ENCODE measurements at places on chromosomes 1 and 21.

DNA sequence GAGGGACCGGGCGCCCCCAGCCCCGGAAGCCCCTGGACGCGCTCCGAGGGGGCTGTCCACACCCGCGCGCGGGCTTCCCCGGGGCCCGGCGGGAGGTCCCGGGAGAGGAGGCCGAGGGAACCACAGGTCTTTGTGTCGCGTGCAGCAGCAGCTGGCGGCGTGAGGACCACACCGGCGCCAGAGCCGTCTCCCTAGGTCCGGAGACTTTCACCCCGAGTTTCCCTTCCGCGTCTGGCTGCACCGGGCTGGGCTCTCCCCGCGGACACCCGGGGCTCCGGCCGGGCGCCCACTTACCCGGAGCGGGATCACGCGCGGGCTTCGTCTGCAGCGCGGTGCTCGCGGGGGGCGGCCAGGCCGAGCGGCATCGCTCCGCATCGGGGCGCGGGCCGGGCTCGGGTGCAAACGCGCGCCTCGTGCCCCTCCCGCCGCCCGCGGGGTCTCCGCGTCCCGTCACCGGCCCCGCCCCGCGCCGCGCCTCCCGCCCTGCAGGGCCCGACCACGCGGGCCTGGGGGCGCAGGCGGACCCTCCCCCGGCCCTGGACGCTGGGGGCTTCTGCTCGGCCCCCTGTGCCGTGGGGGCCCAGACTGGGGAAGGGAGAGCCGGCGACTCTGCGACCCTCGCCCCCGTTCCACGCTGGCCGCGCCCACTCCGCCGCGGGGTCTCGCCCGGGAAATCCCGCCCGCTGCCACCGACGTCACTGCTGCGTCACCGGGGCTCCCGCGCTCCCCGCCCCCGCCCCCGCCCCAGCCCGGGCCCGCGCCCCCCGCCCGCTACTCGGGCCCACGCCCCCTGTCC, at the start of gene GNG4:
GNG4 (minus strand) TSS at position 417 of the 796 bp plus-strand sequence. CDS start 65,946 bp downstream, outside the sequence.
- DNase-seq = no peak

GRCh38 chr1:23867542-23867894, 572 bp downstream of the FUCA1 start:
- no peak for DNase-seq

DNA sequence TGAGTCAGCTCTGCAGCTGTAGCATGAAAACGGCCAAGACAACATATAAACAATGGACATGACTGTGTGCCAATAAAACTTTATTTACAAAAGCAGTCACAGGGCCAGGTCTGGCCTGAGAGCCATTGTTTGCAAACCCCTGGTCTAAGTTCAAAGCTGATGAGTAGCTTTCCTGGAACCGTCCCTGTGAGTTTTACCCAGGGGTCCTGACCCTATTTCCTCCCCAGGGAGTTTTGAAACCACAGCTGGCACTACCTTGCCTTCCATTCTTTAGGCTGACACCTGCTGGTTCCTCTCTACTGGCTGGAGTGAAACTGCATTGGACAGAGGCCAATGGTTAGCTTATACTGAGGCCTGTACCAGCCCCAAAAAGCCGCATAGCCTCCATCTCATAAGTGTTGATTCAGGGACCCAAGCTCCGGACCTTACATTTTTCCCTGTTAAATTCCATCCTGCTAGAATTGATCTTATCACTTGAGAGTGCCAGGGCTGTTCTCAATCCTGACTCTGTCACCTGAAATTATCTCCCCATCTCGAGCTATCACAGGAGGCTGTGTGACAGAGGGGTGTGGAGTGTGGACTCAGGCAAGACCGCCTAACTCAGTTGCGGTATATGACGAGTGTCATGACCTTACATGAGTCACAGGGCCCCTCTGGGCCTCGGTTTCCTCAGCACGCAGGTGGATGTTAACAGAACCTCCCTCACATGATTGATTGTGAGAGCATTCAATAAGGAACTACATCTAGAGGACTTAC, 343.6 kb downstream of the NPHP4 start:
- no peak for DNase-seq

DNA sequence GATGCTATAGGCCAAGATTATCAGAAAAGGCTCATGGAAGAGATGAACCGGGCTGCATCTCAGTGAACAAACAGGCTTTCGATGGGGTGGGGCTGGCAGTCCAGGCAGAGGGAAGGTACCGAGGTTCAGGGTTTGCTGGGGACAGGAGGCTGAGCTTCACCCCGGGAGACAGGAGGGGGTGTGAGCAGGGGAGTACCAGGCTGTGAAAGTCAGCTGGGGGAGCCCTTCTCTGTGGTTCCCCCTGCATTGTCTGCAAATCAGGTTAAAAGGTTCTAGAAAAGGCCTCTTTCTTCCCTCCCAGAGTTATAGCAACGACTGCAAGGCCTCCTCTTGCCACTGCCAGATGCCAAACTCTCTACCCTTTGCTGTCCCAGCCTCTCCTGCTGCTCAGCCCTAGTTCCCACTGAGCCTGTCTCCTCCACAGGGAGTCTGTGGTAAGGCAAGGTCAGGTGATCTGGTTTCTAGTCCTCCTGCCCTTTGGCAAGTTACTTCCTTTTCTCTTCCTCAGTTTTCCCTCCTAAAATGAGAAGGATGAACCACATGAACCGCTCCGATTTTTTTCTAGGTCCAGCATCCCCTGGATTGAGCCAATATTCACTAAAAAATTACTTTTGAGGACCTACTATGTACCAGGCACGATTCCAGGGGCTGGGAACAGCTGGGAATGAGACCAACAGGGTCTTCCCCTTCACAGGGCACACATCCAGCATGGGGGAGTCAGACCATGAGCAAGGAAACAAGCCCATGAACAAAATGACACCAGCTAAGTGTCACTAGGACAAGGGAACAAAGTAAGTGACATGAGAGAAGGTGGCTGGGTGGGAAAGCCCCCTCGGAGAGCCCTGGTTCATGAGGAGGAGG, 7.2 kb downstream of the LAD1 start:
- no peak for DNase-seq

- no peak for DNase-seq
Measured at GRCh38 chr1:5002676-5003075, 348.3 kb downstream of the AJAP1 start.

GRCh38 chr1:236090741-236091147, 25.9 kb upstream of the NID1 start:
- DNase-seq = no peak

DNA sequence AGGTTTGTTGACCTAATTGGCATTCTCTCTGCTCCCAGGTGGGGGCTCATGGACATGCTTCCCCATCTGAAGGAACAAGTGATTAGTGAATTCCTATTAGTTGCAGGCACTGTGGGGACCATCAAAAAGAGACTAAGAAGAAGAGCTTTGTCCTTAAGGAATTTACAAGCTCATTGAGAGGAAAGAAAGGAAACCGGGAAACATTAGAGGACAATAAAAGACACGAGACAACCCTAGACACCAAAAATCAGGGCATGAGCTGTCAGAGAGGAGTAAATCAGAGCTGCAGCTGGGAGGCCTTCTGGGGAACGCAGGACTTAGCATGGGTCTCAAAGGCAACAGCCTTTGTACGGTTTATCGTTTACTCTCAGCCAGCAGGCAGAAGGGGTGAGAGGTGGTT, 45.1 kb downstream of the BACE2 start:
- DNase-seq = no peak

GRCh38 chr1:183604038-183604808, 14.0 kb upstream of the NCF2 start:
- DNase-seq = no peak

DNA sequence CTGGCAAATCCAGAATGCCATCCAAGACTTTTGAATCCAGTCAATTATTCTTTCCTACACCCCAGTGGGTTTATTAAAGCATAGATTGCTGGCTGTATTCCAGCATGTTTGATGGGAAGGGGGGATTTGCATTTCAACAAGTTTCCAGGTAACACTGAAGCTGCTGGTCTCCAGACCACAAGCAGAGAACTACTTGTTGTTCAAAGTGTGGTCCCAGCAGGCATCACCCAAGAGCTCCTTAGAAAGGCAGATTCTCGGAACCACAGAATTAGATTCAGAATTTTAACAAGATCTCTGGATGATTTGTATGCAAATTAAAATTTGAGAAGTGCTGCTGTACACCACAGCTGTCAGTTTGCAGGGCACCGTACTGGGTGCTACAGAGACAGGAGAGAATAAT, 216.3 kb upstream of the FAM78B start:
- DNase-seq = no peak

DNA sequence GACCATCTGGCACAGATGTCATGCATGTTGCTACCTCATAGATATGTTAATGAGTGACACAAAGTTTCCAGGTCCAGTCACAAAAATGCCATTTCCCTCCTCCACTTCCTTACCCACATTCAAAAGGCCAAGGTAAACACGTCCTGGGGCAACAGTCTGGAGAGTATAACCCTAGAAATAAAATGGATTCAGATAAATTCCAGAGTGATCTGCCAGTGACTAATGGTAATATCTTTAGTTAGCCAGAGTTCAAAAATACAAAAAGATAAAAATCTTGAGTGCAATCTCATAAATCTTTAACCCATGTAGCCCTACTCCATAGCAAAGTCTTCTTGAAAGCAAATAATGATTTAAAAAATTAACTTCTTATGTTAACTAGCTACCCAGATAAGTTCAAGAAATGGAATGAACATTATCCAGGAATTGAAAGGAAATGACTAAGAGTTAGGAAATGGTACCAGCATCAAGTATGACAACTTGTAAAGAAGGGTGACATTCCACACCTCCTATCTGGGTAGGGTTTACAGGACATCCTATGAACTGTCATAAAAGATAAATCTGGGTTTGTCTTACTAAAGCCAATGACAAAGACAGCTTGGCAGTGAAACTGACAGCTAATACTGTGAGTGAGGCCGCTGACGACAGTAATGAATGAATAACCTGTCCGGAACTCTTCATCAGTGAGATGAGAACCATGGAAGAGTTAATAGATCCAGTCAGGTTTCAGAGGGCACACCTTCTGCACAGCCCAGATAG, 18.1 kb downstream of the RGS2 start:
- DNase-seq = no peak

DNA sequence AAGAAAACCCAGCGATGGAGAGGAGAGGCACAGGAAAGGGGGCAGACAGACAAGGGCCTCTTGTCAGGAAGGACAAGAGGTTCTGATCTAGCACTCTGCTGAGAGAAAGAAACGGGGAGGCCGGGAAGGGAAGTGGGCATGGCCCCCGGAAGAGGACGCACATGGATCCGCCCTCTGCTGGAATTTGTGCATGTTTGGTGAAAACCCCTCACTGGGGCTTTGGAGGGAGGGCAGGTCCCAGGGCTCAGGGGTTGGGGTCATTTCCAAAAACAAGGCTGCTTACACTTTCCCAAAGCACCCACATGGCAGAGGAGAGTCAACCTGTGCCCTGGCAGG, 32.4 kb upstream of the ECE1 start:
- DNase-seq = no peak

GRCh38 chr1:118266436-118266835, 81.4 kb upstream of the SPAG17 start:
- DNase-seq = no peak

- DNase-seq = no peak
Measured at GRCh38 chr1:69898403-69898947, 306.9 kb downstream of the LRRC40 start.

DNA sequence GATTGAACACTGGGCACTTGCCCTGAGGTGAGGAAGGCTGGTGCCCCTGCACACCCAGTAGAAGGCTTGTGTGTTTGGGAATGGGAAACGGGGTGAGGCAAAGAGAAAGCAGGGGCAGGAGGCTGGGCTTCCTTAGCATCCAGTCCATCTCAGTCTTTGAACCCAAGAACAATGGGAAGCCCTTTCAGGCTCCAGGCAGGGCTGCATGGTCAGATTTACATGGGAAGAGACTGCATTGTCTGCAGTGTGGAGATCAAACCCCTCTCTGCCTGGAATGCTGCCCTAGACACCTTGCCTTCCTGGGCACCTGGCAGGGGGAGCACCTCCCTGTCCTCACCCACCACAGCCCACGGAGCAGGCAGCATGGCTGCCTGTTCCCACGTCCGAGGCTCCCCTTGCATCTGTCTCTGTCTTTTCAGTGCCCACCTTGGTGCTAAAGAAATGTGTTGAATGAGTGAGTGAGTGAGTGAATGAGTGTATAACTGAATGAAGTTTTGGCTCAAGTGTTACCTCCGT, 268.5 kb downstream of the GRIK3 start:
- no peak for DNase-seq

Data from SIG-M5 (cell line).